Stimulated activated CD4-positive, alpha-beta T cell treated with anti-CD3 and anti-CD28 coated beads, Interleukin-2, amount 100 ng/mL, for 4 hours (primary cell): ENCODE measurements at places on chromosomes 5 and 9.

- no peak for DNase-seq
Measured at GRCh38 chr5:92580814-92581213, 1000.2 kb downstream of the NR2F1-AS1 start.

- no peak for DNase-seq
Measured at GRCh38 chr5:146238973-146239372, 35.6 kb downstream of the RBM27 start.

GRCh38 chr5:137705106-137705505 is 30.8 kb downstream of the KLHL3 start:
- no peak for DNase-seq

DNA sequence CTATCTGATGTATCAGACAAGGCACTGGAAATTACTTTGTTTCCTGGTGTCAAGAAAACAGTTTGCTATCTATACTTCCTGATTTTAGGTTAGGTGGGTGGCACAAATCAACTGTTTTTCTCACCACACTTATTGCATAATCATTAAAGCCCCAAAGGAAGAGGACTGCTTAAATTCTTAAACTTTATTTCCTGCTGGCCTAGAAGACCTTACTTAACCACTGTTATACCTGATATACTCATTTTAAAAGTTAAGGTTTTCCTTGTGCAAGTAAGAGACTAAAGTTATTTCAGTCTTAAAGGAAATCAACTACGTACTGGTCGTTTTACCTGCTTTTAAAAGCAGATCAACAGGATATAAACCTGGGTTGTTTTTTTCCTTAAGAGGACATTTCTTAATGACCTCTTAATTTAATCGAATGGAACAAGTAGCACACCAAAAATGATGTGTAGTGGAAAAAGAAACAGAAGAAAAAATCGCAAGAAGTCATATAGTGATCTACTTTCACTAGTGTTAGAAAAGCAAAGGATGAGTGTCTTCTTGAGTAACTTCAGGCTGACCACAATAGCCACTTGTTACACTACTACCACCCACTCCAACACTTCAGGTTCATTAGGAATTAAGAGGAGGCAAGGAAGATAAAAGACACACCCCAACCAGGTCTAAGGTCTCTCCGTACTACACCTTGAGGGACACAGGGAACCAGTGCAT is 974 bp downstream of the CLINT1 start:
- DNase-seq, result no peak

GRCh38 chr5:79330071-79330470 is 94.1 kb downstream of the JMY start:
- DNase-seq, result no peak
